ENCODE measurements at places on chromosomes 3 and 15.
A peak's percentile ranks its signal among the peaks of the same experiment; 100 is the strongest.

- peak; percentile 41 for DNase-seq
These were observed at the start of gene RYK for GRCh38 chr3:134250717-134251220. TSS of gene RYK (minus strand) at chr3:134250859. CDS start at chr3:134250654, 205 bp downstream.

DNA sequence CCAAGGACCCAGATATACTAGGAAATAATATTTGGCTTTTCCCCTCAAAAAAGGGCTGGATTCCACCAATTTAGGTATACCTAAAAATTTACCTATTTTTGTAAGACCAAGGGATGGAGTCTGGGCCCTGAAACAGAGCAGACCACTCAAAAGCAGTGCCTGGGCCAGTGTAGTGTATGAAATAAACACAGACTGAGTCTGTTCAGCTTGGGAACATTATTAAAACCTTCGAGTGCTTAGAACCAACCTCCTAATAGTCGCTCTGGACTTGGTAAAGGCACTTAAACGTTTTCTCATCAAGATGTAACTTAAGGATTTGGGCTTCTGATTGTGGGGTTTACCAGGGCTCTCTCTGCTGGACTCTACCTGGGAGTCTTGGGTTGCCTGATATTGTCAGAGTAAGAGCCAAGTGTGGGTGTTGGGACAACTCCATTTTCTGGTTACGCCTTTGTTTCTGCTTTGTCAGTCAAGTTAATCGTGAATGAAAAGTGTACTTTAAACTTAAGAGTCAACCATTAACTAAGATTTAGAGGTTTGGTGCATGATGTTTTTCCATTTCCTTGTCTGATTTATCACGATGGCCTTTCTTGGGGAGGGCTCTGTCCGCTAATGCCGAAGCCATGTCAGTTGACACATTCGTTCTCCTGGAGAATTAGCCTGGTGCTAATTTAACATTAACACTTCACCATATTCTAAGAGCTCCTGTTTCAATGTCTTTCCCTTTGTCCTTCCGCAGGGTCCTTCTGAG is 221.0 kb upstream of the TPM1 start:
- DNase-seq = no peak

- DNase-seq = no peak
These were observed 417.0 kb upstream of the CNTN6 start for GRCh38 chr3:675846-676245.

DNA sequence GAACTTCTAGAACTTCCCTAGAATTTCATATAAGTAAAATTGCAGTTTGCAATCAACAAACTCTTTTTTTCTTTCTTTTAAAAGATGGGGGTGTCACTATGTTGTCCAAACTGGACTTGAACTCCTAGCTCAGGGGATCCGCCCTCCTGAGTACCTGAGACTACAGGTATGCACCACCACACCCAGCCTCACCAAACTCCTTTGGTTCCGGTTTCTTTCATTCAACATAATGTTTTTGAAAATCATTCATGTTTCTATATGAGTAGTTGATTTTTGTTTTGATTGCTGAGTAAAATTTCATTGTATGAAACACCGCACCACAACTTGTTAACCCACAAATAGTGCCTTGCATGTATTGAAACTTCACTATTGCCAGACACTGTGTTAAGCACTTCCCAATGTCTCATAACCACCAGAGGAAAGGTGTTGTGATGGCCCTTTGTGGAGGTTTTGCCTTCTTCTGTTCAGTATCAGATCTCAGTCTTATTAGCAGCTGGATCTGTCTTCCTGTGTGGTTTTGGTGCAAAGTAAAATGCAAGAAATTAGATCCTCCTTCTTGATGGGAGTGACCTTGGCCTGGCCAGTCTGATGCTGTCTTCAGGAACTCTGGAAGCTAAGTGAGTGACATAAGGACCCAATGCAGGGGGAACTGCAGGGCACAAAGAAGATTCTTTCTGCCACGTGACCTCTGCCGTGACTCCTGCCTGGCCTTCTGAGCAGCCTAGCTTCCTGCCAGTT is 78.8 kb upstream of the UBE2E1 start:
- DNase-seq = no peak

GRCh38 chr3:188122571-188123169 is 31.3 kb upstream of the LPP start:
- DNase-seq = no peak
